Right atrium auricular region (tissue), 2 donors: ENCODE measurements at places on chromosomes 12 and 14.

DNA sequence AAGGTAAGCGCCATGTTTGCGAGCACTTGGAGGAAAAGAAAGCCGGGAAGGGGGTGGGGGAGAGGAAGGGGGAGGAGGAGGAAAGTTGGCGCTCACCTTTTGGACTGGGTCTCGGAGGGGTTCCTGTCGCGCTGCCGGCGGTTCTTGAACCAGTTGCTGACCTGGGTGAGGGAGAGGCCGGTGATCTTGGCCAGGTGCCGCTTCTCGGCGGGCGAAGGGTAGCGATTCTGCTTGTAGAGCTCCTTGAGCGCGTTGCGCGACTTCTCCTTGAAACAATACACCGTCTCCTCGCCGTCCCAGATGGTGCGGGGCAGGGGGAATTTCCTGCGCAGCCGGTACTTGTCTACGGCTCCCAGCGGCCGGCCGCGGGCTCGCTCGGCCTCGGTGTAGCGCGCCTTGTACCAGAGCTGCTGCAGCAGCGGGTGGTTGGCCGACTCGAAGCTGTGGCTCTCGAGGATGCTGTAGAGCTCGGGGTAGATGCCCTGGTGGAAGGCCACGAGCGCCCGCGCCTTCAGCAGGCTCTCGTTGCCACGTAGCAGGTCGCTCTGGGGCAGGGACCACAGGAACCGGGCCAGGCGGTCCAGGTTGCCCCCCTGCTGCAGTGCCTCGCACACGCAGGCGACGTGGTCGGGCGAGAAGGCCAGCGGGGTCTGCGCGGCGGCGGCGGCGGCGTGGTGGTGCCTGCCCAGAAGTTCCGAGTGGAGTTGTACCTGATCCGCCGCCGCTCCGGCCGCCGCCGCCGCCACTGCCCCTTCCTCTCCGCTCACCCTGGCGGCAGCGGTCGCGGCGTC, 840 bp downstream of the SIX4 start:
- H3K36me3 ChIP-seq = no peaks in the 10 kb centered on the region
- H3K4me3 ChIP-seq = peak overlapping the region; percentile 79
- H3K27ac ChIP-seq = peak overlapping the region; percentile 76
- H3K27me3 ChIP-seq = no peaks in the 10 kb centered on the region
- DNase-seq = no peak

- no peaks in the 10 kb centered on the region for H3K4me1 ChIP-seq
- no peaks in the 10 kb centered on the region for H3K36me3 ChIP-seq
- no peak overlapping the region for H3K4me3 ChIP-seq
- DNase-seq = no peak
These were observed 4.9 kb downstream of the KLRC1 start for GRCh38 chr12:10448236-10448635.

DNA sequence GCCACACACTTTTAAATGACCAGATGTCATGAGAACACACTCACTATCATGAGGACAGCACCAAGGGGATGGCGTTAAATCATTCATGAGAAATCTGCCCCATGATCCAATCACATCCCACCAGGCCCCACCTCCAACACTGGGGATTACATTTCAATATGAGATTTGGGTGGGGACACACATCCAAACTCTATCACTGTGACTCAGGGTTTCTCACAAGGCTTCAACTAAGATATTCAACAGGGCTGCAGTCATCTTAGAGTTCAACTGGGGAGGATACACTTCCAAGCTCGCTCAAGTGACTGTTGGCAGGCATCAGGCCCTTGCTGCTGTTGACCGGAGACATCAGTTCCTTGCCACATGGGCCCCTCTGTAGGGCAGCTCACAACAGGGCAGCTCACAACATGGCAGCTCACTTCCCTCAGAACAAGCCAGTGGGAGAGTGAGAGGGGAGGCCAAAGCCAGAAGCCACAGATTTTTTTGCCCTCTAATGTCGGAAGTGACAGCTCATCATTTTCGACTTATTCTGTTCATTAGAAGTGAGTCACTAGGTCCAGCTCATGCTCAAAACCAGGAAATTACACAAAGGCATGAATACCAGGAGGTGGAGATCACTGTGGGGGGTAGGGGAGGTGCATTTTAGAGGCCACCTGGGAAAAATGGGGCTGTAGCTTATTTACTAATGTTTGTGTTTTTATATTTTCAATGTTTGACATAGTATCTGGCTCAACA, 50.8 kb upstream of the PTHLH start:
- H3K36me3 ChIP-seq = no peaks in the 10 kb centered on the region
- no peaks in the 10 kb centered on the region for H3K27me3 ChIP-seq
- H3K4me1 ChIP-seq = no peaks in the 10 kb centered on the region
- no peak overlapping the region for H3K4me3 ChIP-seq
- no peak for DNase-seq
- H3K27ac ChIP-seq = no peak overlapping the region

GRCh38 chr14:104610749-104611310, 6.3 kb upstream of the TMEM179 start:
- no peak for DNase-seq
- no peak overlapping the region for H3K27ac ChIP-seq
- no peaks in the 10 kb centered on the region for H3K4me1 ChIP-seq
- H3K27me3 ChIP-seq = no peaks in the 10 kb centered on the region
- H3K4me3 ChIP-seq = no peak overlapping the region

- no peak overlapping the region for H3K4me3 ChIP-seq
- no peaks in the 10 kb centered on the region for H3K36me3 ChIP-seq
- peaks cover 24% of the 10 kb centered on the region for H3K4me1 ChIP-seq
These were observed 23.0 kb upstream of the JDP2 start for GRCh38 chr14:75404847-75405246.

DNA sequence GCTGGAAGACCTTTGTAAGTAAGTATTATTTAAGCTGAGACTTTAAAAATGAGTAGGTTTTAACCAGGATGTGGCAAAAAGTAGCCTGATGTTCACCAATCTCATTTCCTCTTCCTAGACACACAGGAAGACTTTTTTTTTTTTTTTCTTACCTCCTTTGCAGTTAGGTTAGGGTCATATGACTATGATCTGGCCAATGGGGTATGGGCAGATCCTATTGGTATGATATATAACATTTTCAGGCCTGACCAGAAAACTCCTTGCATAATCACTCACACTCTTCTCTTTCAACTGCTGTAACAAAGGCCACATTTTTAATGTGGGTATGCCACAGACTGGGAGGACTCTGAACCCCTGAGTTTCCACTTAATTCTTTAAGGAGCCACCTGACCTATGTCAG, 2.7 kb upstream of the RPS6KA5 start:
- H3K36me3 ChIP-seq = no peaks in the 10 kb centered on the region
- H3K4me1 ChIP-seq = no peaks in the 10 kb centered on the region
- H3K4me3 ChIP-seq = no peak overlapping the region
- no peaks in the 10 kb centered on the region for H3K27me3 ChIP-seq

GRCh38 chr12:12592930-12593329, 18.7 kb upstream of the CREBL2 start:
- H3K36me3 ChIP-seq = no peaks in the 10 kb centered on the region
- no peaks in the 10 kb centered on the region for H3K27me3 ChIP-seq
- DNase-seq = no peak
- no peaks in the 10 kb centered on the region for H3K4me1 ChIP-seq

- no peaks in the 10 kb centered on the region for H3K36me3 ChIP-seq
- no peak overlapping the region for H3K27ac ChIP-seq
- no peaks in the 10 kb centered on the region for H3K27me3 ChIP-seq
These were observed 1282.5 kb downstream of the TMEM121 start for GRCh38 chr14:106808907-106809306.
